ENCODE measurements at places on chromosomes 12 and 14.

- no peak for DNase-seq
- peaks cover 5% of the 10 kb centered on the region for H3K36me3 ChIP-seq
- H3K4me1 ChIP-seq, result no peaks in the 10 kb centered on the region
- peak overlapping the region; percentile 98 for H3K27ac ChIP-seq
- H3K27me3 ChIP-seq, result no peaks in the 10 kb centered on the region
- peak overlapping the region; percentile 94 for H3K4me3 ChIP-seq
These were observed 32.8 kb downstream of the TC2N start for GRCh38 chr14:91834571-91834970.

DNA sequence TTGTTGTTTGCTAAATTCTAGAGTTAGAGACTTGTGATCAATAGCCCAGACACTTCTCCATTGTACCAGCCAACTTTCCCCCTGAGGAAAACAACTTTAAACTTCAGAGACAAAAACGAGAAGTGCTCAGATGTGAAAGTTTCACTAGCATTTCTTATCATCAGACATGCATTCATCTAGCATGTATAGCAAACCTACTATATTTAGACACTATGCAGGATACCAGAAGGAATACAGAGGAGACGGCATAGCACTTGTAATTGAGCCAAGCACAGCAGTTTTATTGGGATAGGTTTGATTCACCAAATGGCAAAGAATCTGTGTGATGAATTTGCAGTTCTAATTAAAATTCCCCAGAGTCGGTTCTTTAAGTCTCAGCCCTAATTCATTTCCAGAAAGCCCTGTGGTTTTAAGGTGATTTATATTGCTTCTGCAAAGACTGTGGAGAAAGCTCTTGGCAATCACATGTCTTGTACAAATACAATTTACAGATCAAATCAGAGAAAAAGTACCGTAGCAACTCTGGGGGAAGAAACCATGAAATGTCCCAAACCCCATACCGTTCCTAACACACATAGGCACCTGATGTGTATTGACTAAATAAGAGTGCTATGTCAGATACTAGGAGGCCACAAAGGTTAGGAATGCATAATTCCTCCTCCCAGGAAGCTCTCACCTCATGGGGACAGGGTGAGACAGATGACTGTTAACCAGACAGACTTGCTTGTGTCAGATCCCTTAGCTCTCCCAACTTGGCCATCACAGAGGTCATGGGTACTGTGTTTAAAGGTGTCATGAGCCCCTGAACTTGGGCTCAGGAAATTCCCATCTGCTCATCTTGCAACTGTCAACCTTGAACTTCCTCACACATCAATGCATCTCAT, 69.6 kb upstream of the KRAS start:
- DNase-seq, result no peak
- H3K4me3 ChIP-seq, result no peak overlapping the region
- no peaks in the 10 kb centered on the region for H3K36me3 ChIP-seq
- no peaks in the 10 kb centered on the region for H3K4me1 ChIP-seq
- H3K27ac ChIP-seq, result no peak overlapping the region

DNA sequence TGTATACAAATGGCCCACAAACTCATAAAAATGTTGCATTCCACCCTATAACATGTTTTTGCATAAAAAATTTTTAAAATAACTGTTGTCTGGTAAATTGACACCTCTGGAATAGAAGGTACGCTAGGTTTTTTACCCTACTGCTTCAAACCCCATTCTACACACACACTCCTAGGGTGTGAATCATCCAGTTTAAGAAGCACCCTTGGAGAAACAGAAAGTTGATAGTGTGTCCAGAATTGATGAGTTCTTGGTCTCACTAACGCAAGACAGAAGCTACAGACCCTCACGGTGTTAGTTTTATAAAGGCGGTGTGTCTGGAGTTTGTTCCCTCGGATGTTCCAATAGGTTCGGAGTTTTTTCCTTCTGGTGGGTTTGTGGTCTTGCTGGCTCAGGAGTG, 158.5 kb downstream of the KLRB1 start:
- H3K27ac ChIP-seq, result no peak overlapping the region
- H3K4me3 ChIP-seq, result peak overlapping the region; percentile 82
- DNase-seq, result no peak
- H3K4me1 ChIP-seq, result no peaks in the 10 kb centered on the region
- H3K36me3 ChIP-seq, result no peaks in the 10 kb centered on the region

DNA sequence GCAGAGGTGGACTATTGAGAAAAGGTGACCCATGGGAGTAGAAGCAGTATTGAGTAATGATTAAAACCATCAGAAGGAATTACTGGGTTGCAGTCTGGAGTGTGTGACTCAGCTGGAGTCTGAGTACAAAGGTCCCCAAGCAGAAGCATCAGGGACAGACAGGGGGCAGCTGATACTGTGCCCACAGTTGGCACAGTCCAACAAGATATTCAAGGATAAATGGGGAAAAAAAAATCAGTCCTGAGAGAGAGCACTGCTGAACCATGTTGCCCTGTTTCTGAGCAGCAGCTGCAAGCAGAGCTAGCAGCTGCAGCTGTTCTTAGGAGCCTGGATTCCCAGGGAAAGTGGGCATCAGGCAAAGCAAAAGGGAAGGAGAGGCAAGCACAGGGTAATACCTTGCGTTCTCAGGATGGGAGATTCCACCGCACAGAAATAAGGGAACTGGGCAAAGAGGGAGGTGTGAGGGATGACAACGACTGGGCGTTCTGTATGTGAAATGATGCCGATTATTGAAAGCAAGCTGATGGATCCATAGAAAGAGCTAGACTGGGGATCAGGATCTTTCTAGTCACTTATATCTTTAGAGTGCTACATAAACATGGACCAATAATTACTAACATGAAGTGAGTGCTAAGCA, 17.7 kb downstream of the NEUROD4 start:
- no peaks in the 10 kb centered on the region for H3K4me1 ChIP-seq
- no peak for DNase-seq
- H3K36me3 ChIP-seq, result no peaks in the 10 kb centered on the region

GRCh38 chr14:47959740-47960139, 284.3 kb upstream of the MDGA2 start:
- H3K36me3 ChIP-seq, result no peaks in the 10 kb centered on the region
- no peaks in the 10 kb centered on the region for H3K4me1 ChIP-seq
- no peaks in the 10 kb centered on the region for H3K27me3 ChIP-seq
- no peak for DNase-seq

- no peak overlapping the region for H3K27ac ChIP-seq
- DNase-seq, result no peak
- H3K27me3 ChIP-seq, result no peaks in the 10 kb centered on the region
- H3K4me1 ChIP-seq, result no peaks in the 10 kb centered on the region
- H3K36me3 ChIP-seq, result no peaks in the 10 kb centered on the region
- H3K4me3 ChIP-seq, result no peak overlapping the region
These were observed 308.2 kb downstream of the EMP1 start for GRCh38 chr12:13504736-13505135.

GRCh38 chr12:89862511-89863445, 154.1 kb upstream of the ATP2B1 start:
- H3K27ac ChIP-seq, result no peak overlapping the region
- H3K36me3 ChIP-seq, result no peaks in the 10 kb centered on the region
- H3K27me3 ChIP-seq, result no peaks in the 10 kb centered on the region
- H3K4me3 ChIP-seq, result no peak overlapping the region

- DNase-seq, result no peak
- no peaks in the 10 kb centered on the region for H3K4me1 ChIP-seq
- no peak overlapping the region for H3K4me3 ChIP-seq
- no peaks in the 10 kb centered on the region for H3K27me3 ChIP-seq
- H3K36me3 ChIP-seq, result no peaks in the 10 kb centered on the region
- no peak overlapping the region for H3K27ac ChIP-seq
These were observed 74.2 kb downstream of the NOC4L start for GRCh38 chr12:132218527-132218875.

- DNase-seq, result no peak
- H3K4me1 ChIP-seq, result no peaks in the 10 kb centered on the region
- H3K36me3 ChIP-seq, result no peaks in the 10 kb centered on the region
- H3K27ac ChIP-seq, result no peak overlapping the region
- H3K4me3 ChIP-seq, result no peak overlapping the region
These were observed 376.0 kb upstream of the PDE3A start for GRCh38 chr12:19992311-19992710.

DNA sequence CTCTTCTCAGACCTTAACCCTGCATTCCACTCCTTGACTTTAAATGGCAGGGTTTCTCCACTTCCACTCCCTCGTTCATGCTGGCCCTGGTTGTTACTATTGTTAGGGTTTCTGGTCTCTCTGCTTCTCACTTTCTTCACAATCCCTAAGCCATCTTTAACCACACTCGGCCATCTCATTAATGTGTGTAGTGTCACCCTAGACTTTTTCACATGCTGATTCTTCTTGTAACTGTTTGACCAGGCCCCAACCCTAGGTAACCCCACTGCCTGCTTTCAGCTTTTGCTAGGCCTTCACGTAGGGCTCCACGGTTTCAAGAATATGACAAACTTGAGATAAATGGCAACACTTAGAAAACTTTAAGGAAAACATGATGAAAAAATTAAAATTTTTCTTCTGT, 195.1 kb downstream of the IPO8 start:
- H3K4me3 ChIP-seq, result no peak overlapping the region
- H3K27me3 ChIP-seq, result no peaks in the 10 kb centered on the region
- H3K36me3 ChIP-seq, result no peaks in the 10 kb centered on the region
- DNase-seq, result no peak

GRCh38 chr12:43896496-43896895, 60.6 kb downstream of the TMEM117 start:
- no peak for DNase-seq
- H3K27me3 ChIP-seq, result no peaks in the 10 kb centered on the region
- no peaks in the 10 kb centered on the region for H3K4me1 ChIP-seq
- H3K27ac ChIP-seq, result no peak overlapping the region
- no peaks in the 10 kb centered on the region for H3K36me3 ChIP-seq
- no peak overlapping the region for H3K4me3 ChIP-seq

- no peak overlapping the region for H3K27ac ChIP-seq
- H3K36me3 ChIP-seq, result no peaks in the 10 kb centered on the region
- no peaks in the 10 kb centered on the region for H3K27me3 ChIP-seq
- H3K4me1 ChIP-seq, result no peaks in the 10 kb centered on the region
- no peak overlapping the region for H3K4me3 ChIP-seq
These were observed 359.1 kb downstream of the TMEM132D start for GRCh38 chr12:129544716-129545115.

DNA sequence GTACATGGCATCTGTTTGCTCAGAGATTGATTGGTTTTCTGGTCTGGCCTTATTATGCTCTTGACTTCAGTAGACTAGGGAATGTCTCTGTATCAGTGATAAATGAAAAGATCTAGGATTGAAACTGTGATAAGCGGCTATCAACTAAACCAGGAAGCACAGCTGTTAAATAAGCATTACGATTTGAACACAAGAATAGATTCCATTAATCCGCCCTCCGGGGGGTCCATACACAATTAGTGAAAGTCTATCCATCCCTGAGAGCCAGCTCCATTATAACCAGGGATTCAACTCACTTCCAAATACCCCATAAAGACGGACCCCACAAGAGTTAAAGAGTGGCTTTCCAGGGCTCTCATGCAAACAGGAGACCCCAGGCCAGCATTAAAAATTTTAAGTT, 279.0 kb downstream of the GRIN2B start:
- H3K4me3 ChIP-seq, result no peak overlapping the region
- no peaks in the 10 kb centered on the region for H3K4me1 ChIP-seq
- no peaks in the 10 kb centered on the region for H3K27me3 ChIP-seq
- no peak for DNase-seq
- no peak overlapping the region for H3K27ac ChIP-seq

DNA sequence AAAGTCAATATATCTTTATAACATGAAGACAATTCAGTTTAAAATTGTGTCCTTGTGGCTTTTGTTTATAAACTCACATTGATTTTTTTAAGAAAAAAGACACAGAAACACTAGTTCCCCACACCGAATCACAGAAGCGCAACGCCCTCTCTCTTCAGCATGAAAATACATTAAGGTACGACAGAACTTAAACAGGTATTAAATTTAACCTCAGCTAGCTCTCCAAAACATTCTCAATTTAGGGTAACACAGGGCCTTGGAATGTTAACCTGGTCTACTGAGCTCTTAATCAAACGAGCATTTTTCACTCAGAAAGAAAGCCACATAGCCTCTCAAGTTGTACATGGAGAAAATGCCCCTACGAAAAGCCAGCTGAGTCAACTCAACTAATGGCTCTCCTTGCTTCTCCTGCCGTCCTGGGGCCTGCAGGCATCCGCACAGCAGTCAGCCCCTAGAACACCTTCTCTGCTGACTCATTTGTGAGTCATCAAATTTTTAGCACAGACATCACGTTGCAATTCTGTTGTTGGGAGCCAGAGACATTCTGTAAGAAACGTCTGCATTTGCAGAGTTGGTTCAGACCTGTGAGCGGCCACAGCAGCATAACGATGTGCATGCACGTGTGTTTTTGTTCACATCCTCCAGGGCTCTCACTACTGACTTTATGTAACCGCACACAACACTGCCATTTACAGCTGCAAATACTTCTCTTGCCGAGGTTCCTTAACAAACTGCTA, 141.6 kb downstream of the ITPR2 start:
- H3K27ac ChIP-seq, result no peak overlapping the region
- no peak for DNase-seq
- H3K4me3 ChIP-seq, result no peak overlapping the region
- no peaks in the 10 kb centered on the region for H3K4me1 ChIP-seq
- no peaks in the 10 kb centered on the region for H3K36me3 ChIP-seq

DNA sequence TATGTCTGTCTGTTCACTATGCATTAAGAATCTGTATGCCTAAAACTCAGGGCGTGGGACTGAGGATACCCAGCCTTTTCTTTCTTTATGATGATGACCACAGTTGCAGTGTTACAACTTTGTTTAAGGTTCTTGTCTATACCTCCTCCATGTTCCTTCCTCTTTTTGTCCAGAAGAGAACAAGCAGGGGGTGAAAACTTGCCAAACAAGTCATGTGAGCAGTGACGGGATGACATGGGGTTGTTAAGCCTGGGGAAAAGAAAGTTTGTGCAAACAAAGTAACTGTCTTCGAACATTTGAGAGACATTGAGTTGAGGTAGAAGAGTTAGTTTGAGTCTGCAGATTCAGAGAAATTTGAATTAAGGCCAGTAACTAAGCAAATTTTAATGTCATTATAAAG, 505.5 kb downstream of the NPAS3 start:
- no peaks in the 10 kb centered on the region for H3K27me3 ChIP-seq
- no peaks in the 10 kb centered on the region for H3K36me3 ChIP-seq
- H3K4me3 ChIP-seq, result no peak overlapping the region
- DNase-seq, result no peak
- H3K4me1 ChIP-seq, result no peaks in the 10 kb centered on the region

GRCh38 chr12:68180792-68181744, 21.5 kb upstream of the IFNG start:
- H3K36me3 ChIP-seq, result no peaks in the 10 kb centered on the region
- no peak overlapping the region for H3K27ac ChIP-seq
- DNase-seq, result no peak

DNA sequence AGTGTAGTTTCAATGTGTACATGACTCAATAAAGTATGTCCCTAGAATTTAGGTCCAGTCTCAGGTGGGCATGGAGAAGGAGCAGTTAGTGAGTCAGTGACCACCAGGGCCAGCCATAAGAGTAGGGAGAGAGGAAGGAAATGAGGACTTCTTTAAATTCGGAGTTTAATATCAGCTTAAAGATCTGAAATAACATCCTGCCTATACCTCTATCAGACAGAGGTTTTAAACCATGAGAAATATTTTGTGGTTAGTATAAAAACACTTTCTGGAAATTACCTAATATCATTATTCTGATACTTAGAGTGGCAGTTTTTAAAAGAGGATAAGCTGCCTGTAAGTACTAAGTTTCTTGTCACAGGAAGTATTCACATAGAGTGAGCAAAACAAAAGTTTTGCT, 61.7 kb upstream of the ST8SIA1 start:
- no peaks in the 10 kb centered on the region for H3K4me1 ChIP-seq
- H3K4me3 ChIP-seq, result no peak overlapping the region
- no peak overlapping the region for H3K27ac ChIP-seq
- no peaks in the 10 kb centered on the region for H3K27me3 ChIP-seq
- no peak for DNase-seq
